ENCODE measurements at places on chromosomes 7 and 10.
A peak's percentile ranks its signal among the peaks of the same experiment; 100 is the strongest.

GRCh38 chr10:58438340-58438871 is 53.2 kb downstream of the TFAM start:
- no peak for DNase-seq

DNA sequence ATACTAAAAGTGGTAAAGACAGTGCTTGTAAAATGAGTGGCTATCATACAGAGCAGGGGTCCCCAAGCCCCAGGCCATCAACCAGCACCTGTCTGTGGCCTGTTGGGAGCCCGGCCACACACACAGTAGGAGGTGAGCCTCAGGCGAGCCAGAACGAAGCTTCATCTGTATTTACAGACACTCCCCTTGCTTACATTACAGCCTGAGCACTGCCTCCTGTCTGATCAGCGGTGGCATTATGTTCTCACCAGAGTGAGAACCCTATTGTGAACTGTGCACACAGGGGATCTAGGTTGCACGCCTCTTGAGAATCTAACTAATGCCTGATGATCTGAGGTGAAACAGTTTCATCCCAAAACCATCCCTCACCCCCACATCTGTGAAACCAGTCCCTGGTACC is 58.7 kb downstream of the ITGA8 start:
- no peak for DNase-seq

DNA sequence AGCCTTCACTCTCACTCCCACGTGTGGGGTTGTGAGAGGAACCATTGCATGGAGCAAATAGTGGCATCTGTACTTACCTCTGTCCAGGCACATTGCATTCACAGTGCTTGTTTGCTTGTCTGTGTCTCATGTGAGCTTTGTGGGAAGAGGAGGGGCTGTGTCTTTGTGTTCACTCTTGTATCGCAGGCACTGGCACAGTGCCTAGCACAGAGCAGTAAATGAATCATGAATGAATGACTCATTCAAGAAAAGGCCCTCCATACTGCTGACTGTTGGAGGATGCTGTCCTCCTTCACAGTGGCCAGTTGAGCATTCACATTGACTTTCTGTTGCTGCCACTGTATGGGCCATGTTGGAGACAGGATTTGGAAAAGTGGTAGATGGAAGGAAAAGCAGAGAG is 125.3 kb downstream of the SORCS3 start:
- no peak for DNase-seq

- DNase-seq = no peak
Measured at GRCh38 chr7:117808910-117809705, 64.1 kb downstream of the CTTNBP2 start.

DNA sequence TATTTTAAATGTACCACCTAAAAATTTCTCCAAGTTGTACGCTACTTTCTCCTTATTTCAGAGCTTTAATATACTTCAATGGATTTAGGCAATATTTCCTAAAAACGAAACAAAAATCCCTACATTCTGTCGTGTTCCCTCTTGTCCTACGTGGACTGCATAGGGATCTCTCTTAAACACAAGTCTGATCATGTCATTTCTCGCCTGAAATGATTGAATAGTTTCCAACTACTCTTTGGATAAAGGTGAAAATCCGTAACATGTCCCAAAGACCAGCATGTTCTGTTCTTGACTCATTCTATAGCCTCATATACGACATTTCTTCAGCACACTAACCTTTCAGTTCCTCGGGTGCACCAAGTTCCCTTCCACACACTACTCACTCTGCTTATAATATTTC is 17.7 kb upstream of the TPK1 start:
- DNase-seq = no peak

DNA sequence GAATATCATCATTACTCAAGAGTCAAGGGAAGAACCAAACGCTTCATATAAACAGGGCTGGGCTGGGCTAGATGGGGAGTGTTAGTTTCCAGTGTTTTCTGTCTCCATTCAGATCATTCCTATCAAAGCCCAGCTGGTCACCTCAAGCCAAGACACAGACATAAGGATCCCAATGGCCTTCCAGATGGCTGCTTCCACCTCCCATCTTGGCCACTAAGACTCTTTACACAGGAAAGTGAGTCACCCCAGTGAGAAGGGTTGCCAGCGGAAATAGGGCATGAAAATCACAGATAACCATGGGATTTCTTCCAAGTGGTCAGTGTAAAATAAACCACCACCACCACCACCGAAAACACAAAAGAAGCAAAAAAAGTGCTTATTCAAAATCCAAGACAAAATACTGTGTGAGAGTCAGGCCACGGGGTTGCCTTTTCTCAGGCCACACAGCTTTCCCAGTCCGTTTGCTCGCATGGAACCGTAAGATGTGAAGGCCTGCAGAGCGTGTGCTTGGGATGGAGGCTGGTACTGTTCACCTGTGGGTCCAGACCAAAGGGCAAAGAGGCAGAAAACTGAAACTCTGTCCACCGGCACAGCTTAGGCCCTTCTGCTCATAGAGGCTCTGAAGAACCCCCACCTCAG is 5.6 kb downstream of the PRSS2 start:
- DNase-seq = no peak

DNA sequence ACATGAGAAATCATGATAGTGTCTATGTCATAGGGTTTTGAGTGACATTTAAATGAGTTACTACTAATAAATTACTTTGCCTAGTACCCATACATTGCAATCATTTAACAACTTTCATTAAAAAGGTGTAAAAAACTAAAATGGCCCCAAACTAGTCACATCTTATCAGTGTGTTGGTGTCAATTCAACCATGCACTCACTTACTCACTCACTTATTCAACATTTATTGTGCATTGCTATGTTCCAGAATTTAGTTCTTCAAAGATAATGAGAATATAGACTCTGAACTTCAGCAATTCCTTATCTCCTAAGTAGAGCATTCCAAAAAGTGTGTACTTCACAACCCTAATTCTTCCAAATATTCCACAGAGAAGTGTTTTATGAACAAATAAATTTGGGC is 965.7 kb downstream of the REEP3 start:
- no peak for DNase-seq

DNA sequence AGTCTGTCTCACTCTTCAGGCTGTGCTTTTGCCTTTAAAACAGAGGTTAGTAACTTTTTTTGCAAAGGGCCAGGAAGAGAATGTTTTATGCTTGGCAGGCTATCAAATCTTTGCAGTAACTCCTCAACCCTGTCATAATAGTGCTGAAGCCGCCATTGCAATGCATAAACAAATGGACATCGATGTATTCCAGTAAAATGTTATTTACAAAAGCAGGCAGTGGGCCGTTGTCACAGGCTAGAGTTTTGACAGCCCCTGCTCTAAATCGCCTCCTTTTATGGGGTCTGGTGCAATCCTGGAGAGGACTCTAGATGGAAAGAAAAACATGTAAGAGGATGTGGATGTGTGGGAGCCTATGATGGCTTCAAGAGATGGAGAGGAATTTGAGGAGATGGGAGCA is 568.3 kb downstream of the TYW1 start:
- DNase-seq = no peak

GRCh38 chr7:1666823-1667565 is 3.1 kb upstream of the ELFN1 start:
- DNase-seq = no peak

DNA sequence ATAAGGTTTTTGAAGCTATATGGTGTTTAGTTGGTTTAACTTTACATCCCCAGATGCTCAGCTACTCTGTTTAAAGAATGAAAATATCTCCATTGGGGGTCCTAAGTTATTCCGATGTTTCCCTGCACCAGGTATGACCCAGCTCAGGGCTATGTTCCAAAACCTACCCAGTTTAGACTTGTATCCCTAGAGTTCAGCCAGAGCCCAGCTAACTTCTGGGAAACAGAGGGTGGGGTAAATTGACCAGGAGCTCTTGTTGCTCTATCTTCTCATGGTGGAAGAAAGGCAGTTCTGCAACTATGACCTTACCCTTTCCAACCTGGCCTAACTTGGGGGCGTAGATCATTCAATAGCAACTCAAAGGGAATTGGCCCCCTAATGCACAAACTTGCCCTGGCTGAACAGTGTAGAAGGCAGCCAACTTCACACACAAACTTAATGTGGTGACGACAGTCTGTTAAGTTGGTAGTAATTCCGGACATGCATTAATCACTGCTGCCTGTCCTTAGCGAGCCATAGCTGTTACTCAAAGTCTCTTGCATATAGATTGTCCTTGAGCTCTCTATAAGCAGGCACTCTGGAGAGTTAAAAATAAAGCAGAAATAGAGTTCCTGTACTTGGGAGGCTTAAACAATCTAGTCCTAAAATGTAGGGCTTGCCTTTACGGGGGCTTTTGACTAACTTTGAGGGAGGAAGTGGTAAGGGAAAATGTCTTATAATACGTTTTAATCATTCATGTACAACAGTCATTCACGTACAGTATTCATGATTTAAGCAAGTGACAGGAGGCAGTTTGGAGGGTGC is 5.3 kb upstream of the ZNRF2 start:
- no peak for DNase-seq

DNA sequence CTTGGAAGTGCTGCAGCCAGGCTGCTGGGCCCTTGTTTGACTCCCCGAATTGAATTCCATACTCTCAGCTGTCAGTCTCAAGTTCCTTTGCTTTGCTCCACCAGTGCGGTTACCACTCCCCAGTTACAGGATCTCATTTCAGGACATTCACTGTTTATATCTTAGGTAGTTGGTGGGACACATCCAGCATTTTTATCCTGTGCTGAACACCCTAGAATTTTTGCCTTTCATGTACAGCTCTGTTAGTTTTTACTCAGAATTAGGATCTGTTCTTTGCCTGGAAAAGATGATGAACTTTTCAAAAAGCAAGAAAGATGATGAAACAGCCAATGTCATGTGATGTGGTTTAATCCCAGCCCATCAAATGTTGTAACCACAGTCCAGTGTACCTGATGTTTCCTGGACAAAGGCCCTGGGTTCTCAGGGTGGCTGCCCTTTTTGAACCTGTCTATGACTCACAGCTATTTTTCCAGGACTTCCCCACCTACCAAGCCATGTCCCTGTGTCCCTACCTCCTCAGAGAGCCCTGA is 149.7 kb downstream of the NOC3L start:
- no peak for DNase-seq

- no peak for DNase-seq
Measured at GRCh38 chr10:33015761-33016547, 57.9 kb upstream of the ITGB1 start.

GRCh38 chr10:57884407-57884806 is 383.3 kb downstream of the IPMK start:
- no peak for DNase-seq

GRCh38 chr7:15715435-15715834 is 29.0 kb upstream of the MEOX2 start:
- no peak for DNase-seq

GRCh38 chr10:127024685-127025435 is 119.6 kb downstream of the DOCK1 start:
- no peak for DNase-seq

DNA sequence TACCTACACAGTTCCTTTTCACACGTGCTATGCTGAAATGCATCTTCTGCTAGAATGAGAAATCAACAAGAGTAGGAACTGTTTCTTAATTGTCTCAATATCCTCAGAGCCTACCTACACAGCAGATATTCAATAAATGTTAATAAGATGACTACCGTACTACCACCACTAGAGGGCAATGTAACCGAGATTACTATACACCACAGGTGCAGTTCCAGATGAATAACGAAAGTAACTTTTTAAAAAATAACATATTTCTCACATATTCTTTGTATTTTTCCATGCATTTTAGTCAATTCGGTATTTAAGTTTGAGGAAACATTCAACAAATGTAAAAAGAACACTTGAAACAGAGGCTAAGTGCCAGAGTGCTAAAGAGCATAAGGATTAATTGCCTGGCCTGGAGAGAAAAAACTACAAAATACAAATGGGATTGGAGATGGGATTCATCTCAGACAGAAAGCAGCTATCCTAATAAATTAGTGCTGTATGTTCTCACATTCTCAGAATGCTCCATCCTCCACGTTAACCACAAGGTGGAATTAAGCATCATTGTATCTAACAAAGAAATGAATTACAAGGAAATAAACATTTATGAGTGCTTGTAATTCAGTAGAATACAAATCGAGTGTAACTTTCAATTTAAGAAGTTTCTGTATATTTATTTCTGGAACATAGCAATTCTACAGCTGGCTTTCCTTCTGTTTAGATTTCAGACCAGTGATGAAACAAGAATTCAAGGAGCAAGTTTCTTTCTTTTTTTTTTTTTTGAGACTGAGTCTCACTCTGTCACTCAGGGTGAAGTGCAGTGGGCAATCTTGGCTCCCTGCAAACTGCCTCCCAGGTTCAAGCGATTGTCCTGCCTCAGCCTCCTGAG is 20.3 kb upstream of the HECTD2 start:
- DNase-seq = no peak

GRCh38 chr7:101166909-101167644 is 1.7 kb upstream of the VGF start:
- no peak for DNase-seq

GRCh38 chr7:79965946-79966345 is 168.7 kb upstream of the GNAI1 start:
- no peak for DNase-seq

GRCh38 chr10:3660753-3661152 is 124.3 kb downstream of the KLF6 start:
- no peak for DNase-seq

DNA sequence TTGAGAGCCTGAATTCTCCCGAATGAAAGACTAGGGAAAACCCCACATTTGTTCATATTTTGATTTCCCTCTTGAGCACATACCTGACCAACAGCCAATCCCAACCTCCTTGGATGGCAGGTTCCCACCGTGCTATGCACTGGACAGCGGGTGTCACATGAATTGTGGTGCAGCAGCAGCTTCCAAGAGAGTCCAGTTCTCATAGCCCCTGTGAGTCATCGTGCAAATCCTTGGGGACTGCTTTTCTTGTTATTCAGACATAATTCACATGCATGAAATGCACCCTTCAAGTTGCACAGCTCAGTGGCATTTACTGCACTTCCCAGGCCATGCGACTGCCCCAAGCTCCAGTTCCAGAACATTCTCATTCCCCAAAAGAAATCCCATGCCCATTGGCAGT is 67.8 kb upstream of the PPP2R2D start:
- DNase-seq = no peak

DNA sequence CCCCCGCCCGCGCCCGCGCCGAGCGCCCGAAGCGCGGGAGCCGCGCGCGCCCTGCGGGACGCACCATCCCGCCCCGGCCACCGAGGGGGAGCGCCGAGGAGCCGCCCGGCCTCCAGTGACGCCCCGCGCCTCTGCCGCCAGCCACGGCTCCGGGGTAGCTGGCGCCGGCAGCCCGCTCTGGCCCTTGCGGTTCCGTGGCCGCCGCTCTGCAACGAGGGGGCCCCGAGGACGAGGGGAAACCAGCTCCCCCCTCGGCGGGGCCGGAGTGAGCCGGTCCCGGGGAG is at the start of gene PAXIP1:
PAXIP1 (minus strand) TSS at position 33 of the 284 bp plus-strand sequence. CDS start 195 bp downstream, outside the sequence.
- peak; percentile 68 for DNase-seq

- no peak for DNase-seq
Measured at GRCh38 chr10:83459124-83459523, 680.2 kb upstream of the GHITM start.

GRCh38 chr10:105239311-105240219 is 598.5 kb downstream of the SORCS3 start:
- no peak for DNase-seq

GRCh38 chr10:113922787-113923570 is 68.5 kb downstream of the NHLRC2 start:
- no peak for DNase-seq
